ENCODE measurements at places on chromosomes 3 and 15.

DNA sequence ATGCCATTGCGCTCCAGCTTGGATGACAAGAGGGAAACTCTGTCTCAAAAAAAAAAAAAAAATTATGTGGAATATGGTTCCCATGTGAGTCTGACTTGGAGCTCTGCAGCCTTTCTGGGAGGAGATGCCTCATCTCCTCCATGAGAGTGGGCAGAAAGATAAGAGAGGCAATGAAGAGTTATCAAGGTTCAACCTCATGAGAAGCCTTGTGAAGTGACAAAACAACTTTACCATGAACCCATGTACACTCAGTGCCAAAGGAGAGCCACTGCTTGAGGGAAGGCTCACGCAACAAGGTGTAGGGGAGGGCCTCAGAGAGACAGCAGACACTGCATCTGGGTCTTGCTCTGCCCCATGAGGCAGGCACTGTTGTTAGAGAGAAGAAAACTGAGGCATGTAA is 75.7 kb downstream of the CD200R1L start:
- DNase-seq = no peak

GRCh38 chr15:93072411-93073394 is 16.3 kb downstream of the RGMA start:
- peak; percentile 65 for DNase-seq

DNA sequence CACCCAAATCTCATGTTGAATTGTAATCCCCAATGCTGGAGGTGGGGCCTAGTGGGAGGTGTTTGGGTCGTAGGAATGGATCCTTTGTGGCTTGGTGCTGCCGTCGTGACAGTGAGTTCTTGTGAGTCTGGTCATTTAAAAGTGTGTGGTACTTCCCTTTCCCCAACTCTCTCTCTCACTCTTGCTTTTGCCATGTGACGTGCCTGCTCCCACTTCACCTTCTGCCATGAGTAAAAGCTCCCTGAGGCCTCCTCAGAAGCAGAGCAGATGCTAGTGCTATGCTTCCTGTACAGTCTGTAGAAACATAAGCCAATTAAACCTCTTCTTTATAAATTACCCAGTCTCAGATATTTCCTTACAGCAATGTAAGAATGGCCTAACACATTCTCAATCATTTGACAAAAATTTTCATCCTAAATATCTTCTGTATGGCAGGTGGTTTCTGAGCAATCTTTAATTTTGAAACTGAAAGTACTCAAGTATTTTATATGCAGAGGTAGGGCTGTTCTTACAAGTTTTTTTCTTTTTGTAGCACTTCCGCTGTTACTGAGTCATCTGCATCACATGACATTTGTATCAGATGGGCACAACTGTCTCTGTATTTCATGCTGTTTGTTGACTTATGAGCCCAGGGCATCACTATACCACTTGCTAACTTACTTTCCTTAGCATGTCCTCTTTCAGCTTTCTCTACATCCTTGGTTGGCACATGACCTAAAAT is 8.8 kb downstream of the RPL39L start:
- DNase-seq = no peak

- DNase-seq = no peak
Observed at GRCh38 chr3:75248974-75249373, 415.2 kb upstream of the FRG2C start.

DNA sequence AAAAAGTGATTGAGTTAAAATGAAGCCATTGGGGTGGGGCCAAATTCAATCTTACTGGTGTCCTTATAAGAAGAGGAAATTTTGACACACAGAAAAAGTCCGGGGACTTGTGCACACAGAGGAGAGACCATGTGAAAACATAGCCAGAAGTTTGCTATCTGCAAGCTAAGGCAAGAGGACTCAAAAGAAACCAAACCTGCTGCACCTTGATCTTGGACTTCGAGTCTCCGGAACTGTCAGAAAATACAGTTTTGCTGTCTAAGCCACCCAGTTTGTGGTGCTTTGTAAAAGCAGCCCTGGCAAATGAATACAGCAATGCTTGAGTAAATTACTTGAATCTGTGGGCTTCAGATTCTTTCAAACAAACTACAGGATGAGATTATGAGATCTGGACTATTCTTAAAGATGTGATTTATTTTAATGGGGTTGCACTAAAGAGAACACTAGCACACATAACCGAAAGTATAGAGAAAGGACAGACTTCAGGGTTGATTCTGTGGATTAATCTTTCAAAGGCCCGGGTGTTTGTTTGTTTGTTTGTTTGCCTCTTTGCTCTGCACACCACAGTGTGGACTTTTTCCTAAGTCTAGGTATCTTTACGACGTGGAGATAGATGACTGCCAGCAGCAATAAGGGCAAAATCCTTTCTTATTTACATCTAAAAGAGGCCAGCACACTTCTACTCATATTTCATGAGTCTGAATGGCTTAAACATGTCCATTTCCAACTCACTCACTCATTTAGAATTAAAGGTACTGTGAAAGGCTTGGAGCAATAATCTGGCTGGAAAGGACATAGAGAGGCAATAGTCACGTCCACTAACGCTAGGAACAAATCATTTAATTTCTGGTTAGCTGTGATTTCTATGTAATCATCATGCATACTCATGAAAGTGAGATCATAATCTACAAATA is 53.9 kb upstream of the SSR3 start:
- DNase-seq = no peak

GRCh38 chr15:39777496-39777895 is 5.1 kb downstream of the FSIP1 start:
- DNase-seq = no peak

DNA sequence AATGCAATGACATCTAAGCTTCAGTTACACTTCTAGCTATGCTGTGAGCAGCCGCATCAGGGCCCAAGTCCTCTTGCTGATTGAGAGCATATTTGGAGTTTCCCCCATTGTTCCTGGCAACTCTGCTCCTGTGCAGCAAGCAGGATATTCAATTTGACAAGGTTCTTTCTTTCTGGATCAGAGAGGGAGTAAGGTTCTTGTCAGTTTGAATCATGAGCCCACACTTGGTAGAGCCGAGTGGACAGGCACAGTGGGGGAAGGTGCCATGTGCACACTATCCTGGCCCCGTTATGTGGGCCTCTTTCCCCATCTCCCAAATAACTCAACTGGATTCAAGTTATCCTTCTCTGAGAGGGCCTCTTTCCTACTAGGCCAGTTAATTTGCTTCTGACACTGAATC is 385.4 kb downstream of the ZIC1 start:
- DNase-seq = no peak

- DNase-seq = no peak
Observed at GRCh38 chr3:123008840-123009239, 18.7 kb downstream of the SEMA5B start.

GRCh38 chr15:90001683-90002427 is 731 bp downstream of the ZNF710 start:
- peak; percentile 21 for DNase-seq

- DNase-seq = no peak
Observed at GRCh38 chr3:19263606-19264005, 115.3 kb downstream of the KCNH8 start.

DNA sequence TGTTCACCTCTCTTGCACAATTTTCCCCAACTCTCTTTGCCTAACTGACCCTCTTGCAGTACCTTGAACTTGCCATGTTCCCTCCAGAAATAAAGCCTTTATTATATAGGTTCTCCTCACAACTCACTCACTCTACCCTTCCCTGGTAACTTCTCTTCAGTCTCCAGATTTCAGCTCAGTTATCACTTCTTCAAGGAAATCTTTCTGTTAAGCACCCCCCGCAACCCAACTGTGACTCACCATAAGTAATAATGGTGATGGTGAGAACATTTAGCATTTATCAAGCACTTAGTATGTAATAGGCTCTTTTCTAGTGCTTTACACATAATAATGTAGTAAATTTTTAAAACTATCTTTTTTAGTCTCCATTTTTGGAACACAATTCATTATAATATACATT is 8.1 kb upstream of the OR5K1 start:
- DNase-seq = no peak

DNA sequence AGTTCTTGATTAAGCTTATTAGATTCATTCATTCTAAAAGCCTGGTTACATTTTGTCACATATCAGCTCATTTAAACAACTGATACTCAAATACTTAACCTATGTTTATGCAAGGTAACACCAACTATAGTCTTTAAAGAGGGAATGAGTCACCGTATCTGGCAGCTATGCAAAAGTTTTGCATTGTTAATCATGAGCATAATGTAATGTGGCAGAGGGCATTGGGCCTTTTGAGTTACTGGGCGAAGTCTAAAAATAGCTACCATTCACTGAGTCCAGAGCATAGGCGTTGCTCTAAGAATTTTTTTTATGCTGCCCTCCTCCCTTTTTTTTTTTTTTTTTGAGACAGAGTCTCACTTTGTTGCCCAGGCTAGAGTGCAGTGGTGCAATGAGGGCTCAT is 277.7 kb upstream of the ZNF717 start:
- DNase-seq = no peak

DNA sequence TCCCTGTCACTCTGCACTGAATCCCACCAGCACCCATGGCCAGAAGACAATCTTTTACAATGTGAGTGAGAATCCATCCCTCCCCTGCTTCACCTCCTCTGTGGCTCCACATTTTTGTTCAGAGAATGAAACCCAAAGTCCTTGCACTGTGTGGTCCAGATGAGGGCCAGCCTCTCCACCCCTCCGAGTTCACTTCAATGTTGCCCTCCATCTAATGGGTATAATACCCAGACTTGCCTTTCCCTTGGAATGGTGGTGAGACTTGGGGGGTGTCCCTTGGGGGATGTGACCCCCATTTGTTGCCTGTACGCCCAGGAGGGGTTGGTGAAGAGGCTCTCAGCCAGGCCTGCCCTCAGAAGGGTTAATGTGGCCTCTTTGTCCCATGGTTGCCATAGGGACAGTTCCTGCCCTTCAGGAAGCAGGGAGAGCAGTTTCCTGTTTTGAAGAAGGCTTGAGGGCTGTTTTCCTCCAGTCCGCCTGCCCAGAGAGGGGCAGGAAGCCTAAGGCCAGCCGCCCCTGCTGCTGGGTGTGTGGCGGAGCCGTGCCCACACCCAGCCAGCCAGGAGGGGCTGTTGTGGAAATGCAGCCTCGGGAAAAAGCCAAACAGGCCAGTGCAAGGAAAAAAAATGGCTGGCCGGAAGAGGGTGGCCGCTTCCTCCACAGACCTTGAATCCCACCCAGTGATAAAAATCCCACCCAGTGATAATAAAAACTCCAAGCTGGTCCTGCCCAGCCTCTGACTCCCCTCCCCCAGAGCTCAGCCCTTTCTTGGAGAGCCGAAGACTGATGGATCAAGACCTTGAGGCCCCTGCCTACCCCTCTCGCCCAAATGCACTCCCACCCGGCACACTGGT is 14.6 kb upstream of the FGD5 start:
- DNase-seq = no peak

GRCh38 chr3:15646851-15647511 is 45.4 kb downstream of the BTD start:
- no peak for DNase-seq

DNA sequence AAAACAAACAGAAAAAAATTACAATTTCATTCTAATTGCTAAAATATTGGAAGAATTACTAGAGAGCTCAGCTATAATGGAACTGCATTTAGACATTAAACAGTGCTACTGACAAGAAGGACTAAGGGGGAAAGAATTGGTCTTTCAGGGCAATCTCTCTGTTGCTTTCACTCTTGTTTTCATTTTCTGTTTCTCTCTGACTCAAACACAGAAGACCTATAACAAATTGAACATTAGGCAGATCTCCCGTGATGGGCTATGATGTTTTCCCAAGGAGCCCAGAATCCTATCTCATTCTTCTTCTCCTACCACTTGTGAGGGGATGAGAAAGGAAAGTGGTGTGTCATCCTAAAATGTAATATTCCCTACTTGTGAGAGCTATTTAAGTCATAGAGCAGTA is 358.0 kb upstream of the TGFBR2 start:
- no peak for DNase-seq
